Activated CD8-positive, alpha-beta memory T cell treated with anti-CD3 and anti-CD28 coated beads, Interleukin-2, amount 10 ng/mL, durations not matched to agents 7 days and 5 days (primary cell): ENCODE measurements at places on chromosomes 12 and 14.

DNA sequence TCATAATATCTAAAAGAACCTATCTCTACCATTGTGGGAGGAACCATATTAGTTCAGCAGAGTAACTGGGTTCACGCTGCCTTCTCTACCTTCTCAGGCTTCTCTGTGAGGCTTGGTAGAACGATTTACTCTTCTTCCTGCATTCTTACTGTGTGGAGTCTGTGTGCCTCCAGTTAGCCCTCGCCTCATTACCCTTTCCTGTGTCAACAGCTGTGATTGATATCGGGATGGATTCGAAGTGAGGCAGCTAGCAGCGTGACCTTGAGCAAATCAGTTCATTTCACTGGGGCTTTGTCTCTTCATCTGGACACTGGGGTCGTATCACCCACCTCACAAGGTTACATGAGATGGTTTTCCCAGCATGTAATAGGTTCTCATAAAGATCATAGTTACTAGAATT lies 4.6 kb upstream of the VRK1 start:
- H3K36me3 ChIP-seq = no peaks in the 10 kb centered on the region
- no peak for DNase-seq
- no peak overlapping the region for H3K4me3 ChIP-seq
- H3K27me3 ChIP-seq = peaks cover 12% of the 10 kb centered on the region
- no peak overlapping the region for H3K27ac ChIP-seq

DNA sequence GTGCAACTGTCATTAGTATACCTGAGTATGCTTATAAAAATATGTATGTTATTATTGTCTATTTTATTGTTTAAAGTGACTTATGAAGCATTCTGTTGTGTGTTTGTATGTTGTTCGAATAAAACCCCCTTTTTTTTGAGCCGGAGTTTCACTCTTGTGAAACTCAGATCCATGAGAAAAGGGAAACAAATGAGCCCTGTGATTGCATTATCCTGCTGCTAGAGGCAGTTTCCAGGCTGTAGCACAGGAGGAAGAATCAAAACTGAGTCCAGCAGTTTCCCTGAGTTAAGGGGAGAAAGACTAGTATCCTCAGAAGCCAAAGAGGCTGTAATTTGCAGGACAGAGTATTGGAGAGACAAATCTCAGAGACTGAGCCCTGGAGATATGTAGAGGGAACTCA lies 12.5 kb downstream of the SGPP1 start:
- no peaks in the 10 kb centered on the region for H3K27me3 ChIP-seq
- H3K27ac ChIP-seq = no peak overlapping the region
- no peak overlapping the region for H3K4me3 ChIP-seq

GRCh38 chr12:107319533-107320032 lies 226.2 kb upstream of the CRY1 start:
- H3K4me3 ChIP-seq = peak overlapping the region; percentile 79
- peaks cover 40% of the 10 kb centered on the region for H3K4me1 ChIP-seq
- peaks cover 49% of the 10 kb centered on the region for H3K27me3 ChIP-seq
- no peaks in the 10 kb centered on the region for H3K36me3 ChIP-seq

DNA sequence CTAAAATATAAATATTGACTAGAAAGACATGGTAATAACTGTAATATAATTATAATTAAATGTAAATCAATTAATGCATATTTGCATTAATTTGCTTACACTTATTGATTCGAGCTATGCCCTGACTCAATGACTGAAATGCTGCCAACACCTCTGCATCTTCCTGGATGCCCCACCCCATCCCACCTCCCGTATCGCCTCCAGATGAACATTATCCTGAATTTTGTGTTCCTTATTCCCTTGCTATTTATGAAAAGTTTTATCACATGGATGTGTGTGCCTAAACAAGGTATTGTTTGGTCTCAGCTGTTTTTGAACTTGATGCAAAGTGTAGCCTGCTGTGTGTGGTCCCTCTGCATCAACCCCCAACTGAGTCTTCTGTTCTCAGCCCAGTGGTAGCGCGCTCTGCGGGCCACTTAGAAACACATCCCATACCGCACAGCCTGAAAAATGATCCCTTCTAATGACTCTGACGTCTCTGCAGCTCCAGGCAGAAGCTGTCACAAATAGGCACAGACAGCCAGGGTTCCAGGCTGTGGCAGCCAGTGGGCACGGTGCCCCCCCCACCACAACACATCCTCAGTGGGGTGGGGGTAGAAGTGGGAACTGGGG lies 96.5 kb downstream of the PRMT8 start:
- H3K4me3 ChIP-seq = no peak overlapping the region
- H3K36me3 ChIP-seq = no peaks in the 10 kb centered on the region
- DNase-seq = no peak
- H3K27me3 ChIP-seq = peaks cover 19% of the 10 kb centered on the region
- no peak overlapping the region for H3K27ac ChIP-seq
- peaks cover 3% of the 10 kb centered on the region for H3K4me1 ChIP-seq

DNA sequence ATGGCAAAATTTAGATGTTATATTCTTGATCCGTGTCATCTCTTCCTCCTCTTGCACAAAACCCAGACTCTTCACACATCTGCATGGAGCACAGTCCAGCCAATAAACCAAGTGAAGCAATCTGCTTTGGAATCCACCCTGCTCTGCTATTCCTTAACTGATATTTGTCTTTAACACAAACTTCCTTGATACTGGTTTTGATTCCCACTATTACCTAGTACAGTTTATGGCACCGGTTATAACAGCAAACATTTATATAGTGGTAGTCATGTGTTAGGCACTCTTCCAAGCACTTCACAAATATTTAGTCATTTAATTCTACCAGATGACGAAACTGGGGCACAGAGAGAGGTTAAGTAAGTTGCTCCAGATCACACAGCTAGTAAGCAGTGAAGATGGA lies 12.5 kb downstream of the STYK1 start:
- H3K27me3 ChIP-seq = peaks cover 2% of the 10 kb centered on the region
- H3K27ac ChIP-seq = no peak overlapping the region
- no peak for DNase-seq
- H3K4me1 ChIP-seq = peaks cover 1% of the 10 kb centered on the region
